Fibroblast of skin of scalp (primary cell): ENCODE measurements at places on chromosomes 7 and 10.

DNA sequence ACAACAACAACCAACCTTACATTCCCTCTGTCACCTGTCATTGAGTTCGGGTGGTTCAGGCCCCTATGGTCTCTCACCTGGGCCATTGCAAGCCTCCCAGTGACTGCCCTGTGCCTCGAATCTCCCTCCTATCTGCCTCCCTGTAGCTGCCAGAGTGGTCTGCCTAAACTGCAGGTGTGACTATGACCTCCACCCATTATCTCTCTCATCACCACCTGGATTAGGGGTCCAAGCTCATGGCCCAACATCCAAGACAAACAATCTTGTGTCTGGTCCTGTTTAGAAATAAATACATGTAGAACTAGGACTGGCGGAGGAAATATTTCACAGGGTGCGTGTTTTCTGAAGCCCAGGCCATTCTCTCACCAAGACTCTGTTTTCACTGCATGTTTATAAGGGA, 146.6 kb downstream of the HERPUD2 start:
- no peak for DNase-seq

DNA sequence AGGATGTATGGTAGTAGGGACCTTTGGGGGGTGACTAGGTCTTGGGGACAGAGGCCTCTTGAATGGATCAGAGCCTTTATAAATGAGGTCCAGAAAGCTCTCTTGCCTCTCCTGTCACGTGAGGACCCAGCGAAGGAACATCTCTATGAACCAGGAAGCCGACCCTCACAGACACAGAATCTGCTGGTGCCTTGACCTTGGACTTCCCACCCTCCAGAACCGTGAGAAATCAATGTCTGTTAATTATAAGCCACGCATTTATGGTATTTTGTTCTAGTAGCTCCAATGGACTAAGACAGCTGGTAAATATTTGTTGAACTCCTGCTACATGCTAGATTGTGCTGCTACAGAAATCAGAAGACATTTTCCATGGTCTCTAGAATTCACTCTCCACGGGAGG, 276.9 kb downstream of the SFMBT2 start:
- DNase-seq: no peak

- no peak for DNase-seq
These were observed 112.5 kb upstream of the VWC2 start for GRCh38 chr7:49660976-49661375.

DNA sequence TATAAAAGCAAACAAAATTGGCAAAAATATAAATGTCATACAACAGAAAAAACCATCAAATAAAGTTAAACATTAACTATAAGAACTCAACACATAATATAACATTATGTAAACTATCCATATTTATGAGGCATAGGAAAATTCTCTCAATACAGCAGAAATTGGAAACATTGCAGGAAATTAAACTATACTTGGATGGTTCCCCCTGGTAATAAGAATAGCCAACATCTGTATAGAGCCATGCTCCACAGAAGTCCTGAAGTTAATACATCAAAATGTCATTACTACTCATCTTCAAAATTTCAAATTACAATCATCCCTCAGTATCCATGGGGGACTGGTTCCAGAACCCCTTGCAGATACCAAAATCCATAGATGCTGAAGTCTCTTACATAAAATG, 350.5 kb downstream of the PARD3 start:
- no peak for DNase-seq

DNA sequence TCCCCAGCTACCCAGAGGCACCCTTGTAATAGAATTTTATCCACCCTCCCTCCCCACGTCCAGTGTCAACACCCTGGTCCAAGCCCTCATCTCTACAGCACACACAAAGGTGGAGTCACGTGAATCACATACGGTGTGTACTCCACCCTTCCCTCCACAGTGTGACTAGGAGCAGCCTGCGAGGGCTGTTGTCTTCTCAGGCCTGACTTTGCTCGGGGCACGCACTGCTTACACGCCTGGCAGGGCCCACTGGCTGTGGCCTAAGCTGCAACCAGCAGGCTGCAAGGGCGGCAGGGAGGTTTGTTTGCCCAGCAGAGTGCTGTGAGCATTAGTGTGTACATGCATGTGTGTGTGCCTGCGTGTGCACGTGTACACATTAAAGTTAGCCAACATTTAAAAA, 93.7 kb downstream of the COBL start:
- no peak for DNase-seq

DNA sequence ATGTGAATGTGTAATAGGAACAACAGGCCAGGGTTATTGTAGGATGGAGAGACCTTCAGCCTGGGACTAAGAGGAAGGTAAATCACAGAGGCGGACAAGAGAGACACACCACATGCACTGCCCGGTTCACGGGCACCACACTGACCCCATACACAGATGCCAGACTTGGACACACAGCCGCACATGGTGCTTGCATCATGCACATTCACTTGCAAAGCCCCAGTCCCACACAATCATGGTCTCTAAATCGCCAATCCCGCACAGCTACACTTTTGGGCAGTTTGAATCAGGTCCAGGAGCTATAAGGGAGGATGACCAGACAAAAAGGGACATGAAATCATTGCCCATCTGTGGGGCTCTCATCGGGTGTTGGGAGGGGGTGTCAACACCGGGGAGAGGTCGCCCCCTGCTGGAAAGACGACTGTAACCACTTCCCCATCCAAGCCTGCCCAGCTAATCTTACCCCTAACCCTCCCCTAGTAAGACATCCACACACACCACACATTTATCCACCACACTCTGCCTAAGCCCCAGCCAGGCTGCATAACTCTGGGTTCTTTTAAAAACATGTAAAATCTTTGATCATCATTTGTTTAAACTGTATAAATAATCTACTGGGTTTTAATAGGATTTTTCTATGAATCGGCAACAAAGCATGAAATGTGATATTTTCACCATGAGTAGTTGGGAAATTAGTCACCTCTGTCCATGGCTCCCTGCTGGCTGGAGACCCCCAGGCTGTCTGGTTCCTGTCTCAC, 40.5 kb upstream of the SLF2 start:
- DNase-seq: peak; percentile 72

DNA sequence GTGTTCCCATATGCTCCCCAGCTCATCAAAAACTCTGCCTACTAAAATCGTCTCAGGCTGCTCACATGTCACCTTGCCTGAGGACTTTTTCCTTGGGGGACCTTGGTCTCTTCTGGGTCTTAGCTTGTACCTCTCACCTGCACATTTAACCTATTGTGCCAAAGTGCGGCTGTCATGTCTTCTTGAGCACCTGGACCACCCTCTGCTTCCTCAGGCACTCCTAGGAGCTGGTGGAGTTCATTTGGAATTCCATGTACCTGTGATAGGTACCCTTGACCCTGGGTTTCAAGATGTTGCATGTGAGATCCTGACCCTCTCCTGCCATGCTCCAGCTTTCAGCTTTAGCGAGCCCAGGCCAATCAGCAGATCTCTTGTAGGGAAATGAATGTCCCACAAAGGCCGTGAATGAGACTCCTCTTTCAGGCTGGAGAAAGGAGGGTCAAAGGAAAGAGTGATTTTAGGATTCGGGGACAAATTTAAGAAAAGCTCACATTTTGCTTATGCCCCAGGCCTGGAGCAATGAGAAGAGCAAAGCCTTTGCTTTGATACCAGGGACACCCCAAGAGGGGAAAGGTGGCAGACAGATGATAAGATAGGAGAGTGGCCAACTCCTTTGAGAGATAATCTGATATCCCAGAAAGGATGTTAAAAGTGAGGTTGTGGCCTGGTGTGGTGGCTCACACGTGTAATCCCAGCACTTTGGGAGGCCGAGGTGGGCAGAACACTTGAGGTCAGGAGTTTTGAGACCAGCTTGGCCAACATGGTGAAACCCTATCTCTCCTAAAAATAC, 10.6 kb upstream of the DNAJB12 start:
- DNase-seq: no peak
